ENCODE measurements at places on chromosomes 6 and 20. TPM values are rescaled to one million over a fixed set of nuclear protein-coding genes. Genes with fewer than 3 reads are reported as not detected.

Gene CST8
- total RNA-seq: not detected

Gene POU5F1
- total RNA-seq: 0.29 TPM

Gene UBE3D
- total RNA-seq: 9.7 TPM

Gene LY6G6D
- not detected for total RNA-seq

Gene GABRR1
- not detected for total RNA-seq
